ENCODE measurements at places on chromosomes 5 and 9. TPM values are rescaled to one million over a fixed set of nuclear protein-coding genes. Genes with fewer than 3 reads are reported as not detected.

GRCh38 chr9:5529683-5530221 is 19.4 kb downstream of the PDCD1LG2 start:
- no peak for DNase-seq

- peak; percentile 55 for DNase-seq
Measured at GRCh38 chr9:108184941-108185340, 670.8 kb downstream of the ACTL7B start.

DNA sequence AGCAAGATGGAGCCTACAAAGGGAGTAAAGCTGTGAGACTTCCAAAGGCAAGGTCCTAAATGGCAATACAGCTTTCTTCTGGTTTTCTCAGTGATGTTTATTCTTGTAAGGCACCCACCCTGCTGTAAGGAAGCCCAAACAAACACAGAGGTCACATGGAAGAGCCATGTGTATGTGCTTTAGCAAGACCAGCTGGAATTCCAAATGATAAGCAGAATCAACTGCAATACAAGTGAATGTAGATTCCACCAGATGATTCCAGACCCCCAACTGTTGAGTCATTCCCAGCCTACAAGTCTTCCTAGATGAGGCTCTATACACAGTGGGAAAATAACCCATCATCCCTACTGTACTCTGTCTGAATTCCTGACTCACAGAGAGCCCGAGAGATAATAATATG is 122.8 kb downstream of the DEPDC1B start:
- no peak for DNase-seq

GRCh38 chr9:121851641-121852091 is 200.2 kb downstream of the DAB2IP start:
- no peak for DNase-seq

GRCh38 chr5:4989118-4989517 is 151.0 kb upstream of the ADAMTS16 start:
- DNase-seq: no peak

The OR2Y1 gene
- not detected for total RNA-seq

- no peak for DNase-seq
Measured at GRCh38 chr5:93717162-93717561, 24.2 kb downstream of the POU5F2 start.

DNA sequence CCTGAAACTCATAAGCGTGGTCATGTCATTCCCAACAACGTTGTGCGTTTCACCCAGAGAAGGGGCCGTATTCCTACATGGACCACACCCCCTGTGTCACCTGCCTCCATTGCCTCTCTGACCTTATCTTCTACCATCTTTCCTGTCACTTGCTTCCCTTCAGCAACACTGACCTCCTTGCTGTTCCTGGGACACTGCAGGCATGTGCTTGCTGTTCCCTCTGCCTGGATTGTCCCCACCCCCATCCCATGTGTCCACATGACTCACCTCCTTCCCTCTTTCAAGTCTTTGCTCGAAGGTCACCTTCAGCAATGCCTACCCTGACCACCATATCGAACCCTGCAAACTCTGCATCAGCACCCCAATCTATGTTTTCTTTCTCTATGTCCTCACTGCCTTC is 133.2 kb upstream of the ZNF618 start:
- DNase-seq: no peak

The FAT2 gene
- not detected for total RNA-seq
